ENCODE measurements at places on chromosomes 11 and 22. TPM values are rescaled to one million over a fixed set of nuclear protein-coding genes. Genes with fewer than 3 reads are reported as not detected.

DNA sequence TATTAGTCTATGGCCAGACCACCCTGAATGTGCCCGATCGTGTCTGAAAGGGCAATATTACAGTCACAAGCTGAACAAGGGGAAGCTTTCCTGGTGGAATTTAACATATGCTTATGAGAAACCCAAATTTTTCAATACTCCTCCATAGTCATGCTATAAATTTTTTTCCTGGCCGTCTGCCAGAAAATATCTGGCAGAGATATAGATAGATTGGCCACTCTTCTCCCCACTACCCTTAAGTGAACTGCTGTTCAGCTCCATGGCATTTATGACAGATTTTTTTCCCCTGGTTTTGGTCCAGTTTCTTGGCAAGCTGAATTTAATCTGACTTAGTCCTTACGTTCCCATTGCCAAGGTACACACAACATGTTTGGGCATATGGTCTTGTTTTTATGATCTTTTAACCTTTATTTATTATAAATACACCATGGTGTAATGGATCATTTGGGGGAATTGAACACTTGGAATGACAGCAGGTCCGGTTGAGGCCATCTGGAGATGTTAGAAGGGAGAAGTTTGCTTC lies 328.5 kb downstream of the CNTN5 start:
- no peak overlapping the region for H3K4me3 ChIP-seq
- no peaks in the 10 kb centered on the region for H3K36me3 ChIP-seq
- H3K27ac ChIP-seq = no peak overlapping the region
- DNase-seq = no peak
- no peaks in the 10 kb centered on the region for H3K27me3 ChIP-seq

OR4A16 gene
- total RNA-seq = not detected

C11orf21 gene
- total RNA-seq = 8.3 TPM

GRCh38 chr11:41119484-41119883 lies 340.0 kb downstream of the LRRC4C start:
- H3K27me3 ChIP-seq = no peaks in the 10 kb centered on the region
- no peak overlapping the region for H3K4me3 ChIP-seq
- H3K36me3 ChIP-seq = no peaks in the 10 kb centered on the region
- H3K27ac ChIP-seq = no peak overlapping the region

DNA sequence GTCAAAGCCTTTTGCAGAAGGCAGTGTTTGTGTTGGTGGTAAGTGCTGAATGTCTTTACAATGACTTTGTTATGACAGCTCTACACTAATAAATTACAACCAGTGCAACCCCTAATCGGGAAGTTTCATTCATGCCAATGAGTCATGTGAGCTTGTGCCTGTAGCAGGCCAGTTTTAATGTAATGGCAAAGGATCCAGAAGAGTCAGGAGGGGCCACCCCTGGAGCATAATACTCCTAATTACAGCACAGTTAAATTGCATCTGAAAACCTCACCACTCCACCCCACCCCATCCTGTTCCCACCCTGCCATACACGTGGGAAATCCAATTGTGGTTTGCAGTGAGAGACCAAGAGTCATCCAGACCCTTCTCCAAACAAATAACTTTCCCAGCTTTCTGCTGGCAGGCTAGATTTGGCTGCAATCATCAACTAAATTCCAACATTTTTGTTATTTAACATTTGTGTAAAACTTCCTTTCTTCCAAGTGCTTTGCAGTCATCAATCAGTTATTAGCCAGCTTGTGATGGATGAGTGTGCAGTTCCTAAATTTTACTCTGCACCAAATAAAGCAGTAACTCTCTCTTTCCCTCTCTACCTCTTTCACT lies 277.3 kb upstream of the FAT3 start:
- H3K27ac ChIP-seq = no peak overlapping the region
- no peaks in the 10 kb centered on the region for H3K27me3 ChIP-seq
- no peaks in the 10 kb centered on the region for H3K4me1 ChIP-seq
- H3K4me3 ChIP-seq = no peak overlapping the region

- DNase-seq = peak; percentile 72
- H3K4me1 ChIP-seq = peaks cover 19% of the 10 kb centered on the region
- H3K4me3 ChIP-seq = peak within 1 kb of the TSS; percentile 81
- H3K27ac ChIP-seq = peak within 1 kb of the TSS; percentile 74
- no peaks in the 10 kb centered on the region for H3K36me3 ChIP-seq
These were observed at the start of gene PRDM11 for GRCh38 chr11:45146072-45147016. Gene PRDM11, plus strand, starts transcription at chr11:45146639. Its CDS starts 35,128 bp downstream, at chr11:45181767.

DNA sequence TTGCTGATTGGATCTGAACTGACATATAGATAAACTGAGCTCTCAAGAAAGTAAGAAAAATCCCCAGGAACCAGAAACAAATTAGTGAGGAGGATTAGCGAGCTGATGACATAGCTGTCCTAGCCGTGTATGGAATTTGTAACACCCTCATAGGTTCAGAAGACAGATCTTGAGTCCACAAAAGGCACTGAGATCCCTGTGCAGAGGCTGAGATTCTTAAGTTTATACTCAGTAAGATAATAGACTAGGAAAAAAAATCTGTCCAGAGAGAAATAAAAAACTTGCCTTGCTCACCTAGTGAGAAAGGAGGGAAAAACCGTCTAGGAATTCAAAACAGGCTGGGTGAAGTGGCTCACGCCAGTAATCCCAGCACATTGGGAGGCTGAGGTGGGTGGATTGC lies 4.6 kb downstream of the NUMA1 start:
- no peaks in the 10 kb centered on the region for H3K27me3 ChIP-seq
- H3K27ac ChIP-seq = no peak overlapping the region
- peaks cover 14% of the 10 kb centered on the region for H3K36me3 ChIP-seq
- DNase-seq = no peak
- peaks cover 39% of the 10 kb centered on the region for H3K4me1 ChIP-seq

POU2AF2 gene
- total RNA-seq = not detected

- H3K4me3 ChIP-seq = no peak overlapping the region
- DNase-seq = no peak
- H3K4me1 ChIP-seq = no peaks in the 10 kb centered on the region
- peaks cover 2% of the 10 kb centered on the region for H3K27me3 ChIP-seq
These were observed 65.4 kb upstream of the ZC3H12C start for GRCh38 chr11:110027627-110028371.

DNA sequence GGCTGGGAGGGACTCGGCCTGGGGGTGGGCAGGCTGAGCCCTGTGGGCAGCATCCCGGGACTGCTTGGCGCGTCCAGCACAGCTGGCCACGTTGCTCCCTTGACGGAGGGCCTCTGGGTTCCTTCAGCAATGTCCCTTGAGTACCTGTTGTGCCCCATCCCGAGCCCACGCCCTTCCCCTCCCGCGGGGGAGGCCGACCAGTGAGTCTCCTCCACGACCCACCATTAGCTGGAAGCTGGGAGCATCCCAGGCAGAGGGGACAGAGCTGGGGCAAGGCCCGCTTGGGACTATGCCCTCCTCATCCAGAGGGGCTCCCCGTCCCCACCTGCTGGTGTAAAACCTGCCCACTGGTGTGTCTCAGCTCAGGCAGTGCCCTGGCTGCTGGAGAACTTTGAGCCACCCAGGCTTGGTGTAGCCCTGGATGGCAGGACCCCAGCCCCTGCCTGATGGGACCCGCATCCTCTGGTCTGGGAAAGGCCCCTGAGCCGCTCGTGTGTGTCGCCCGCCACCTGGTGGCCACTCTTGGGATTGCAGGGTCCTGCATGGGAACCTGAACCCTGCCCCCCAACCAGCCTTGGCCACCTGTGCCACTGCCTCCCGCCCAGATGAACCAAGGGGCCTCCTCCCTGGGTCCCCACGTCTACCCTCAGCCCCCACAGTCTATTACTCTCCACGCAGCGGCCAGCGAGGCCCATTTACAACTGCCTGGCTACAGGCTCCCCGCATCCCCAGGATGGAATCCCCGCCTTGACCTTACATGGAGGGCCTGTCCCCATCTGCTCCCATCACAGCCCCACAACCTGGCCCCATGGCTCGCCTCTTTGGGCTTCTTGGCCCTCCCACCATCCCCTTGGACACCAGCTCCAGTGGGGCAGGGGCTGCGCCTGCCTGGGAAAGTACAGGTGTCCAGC lies 16.6 kb upstream of the ARHGAP8 start:
- H3K4me3 ChIP-seq = no peak overlapping the region
- no peaks in the 10 kb centered on the region for H3K4me1 ChIP-seq
- H3K27me3 ChIP-seq = no peaks in the 10 kb centered on the region

DNA sequence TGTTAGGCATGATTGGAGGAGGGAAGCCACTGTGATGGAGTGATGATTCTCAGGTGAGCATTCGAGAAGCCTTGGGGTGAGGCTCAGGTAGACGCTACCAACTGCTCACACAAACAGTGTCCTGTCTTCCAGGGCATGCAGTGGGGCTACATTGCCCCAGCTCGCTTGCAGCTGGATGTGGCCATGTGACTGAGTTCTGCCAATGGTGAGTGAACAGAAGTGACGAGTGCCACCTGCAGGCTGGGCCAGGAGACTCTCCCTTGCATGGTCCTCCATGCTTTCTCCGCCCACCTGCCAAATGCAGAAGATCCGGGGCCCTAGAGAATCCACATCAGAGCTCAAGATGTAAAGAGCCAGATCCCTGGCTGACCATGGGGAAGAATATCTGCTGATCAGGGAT lies 195.9 kb downstream of the BCR start:
- no peak overlapping the region for H3K27ac ChIP-seq
- H3K36me3 ChIP-seq = no peaks in the 10 kb centered on the region
- peaks cover 3% of the 10 kb centered on the region for H3K27me3 ChIP-seq

All from activated CD4-positive, alpha-beta T cell treated with anti-CD3 and anti-CD28 coated beads for 36 hours (primary cell).